ENCODE measurements at places on chromosomes 5 and 9.

GRCh38 chr5:123929055-123929474 lies 417.1 kb downstream of the CSNK1G3 start:
- no peak for DNase-seq

DNA sequence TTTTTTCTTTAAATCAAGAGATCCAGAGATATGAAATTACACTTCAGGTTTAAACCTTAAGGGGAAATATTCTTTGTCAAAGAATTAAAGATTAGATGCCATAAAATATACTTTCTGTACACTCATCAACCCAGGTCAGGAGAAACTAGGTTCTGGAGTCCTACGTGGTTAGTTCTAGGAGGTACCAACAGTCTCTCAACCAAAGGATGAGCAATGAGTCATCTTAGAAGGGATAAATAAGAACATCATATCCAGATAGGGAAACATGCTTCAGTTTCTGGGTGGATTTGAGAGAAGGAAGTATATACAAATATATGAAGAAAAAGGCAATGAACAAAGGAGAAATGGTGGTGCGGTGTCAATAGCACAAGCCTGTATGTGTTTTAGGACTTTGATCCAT lies 98.2 kb downstream of the CSNK1G3 start:
- DNase-seq = no peak

- DNase-seq = no peak
These were observed 145.5 kb downstream of the DCP2 start for GRCh38 chr5:113122053-113122452.

GRCh38 chr9:124008303-124008693 lies 3.3 kb upstream of the LHX2 start:
- DNase-seq = no peak

- DNase-seq = no peak
These were observed 970.9 kb upstream of the NUDT12 start for GRCh38 chr5:104533498-104533897.

DNA sequence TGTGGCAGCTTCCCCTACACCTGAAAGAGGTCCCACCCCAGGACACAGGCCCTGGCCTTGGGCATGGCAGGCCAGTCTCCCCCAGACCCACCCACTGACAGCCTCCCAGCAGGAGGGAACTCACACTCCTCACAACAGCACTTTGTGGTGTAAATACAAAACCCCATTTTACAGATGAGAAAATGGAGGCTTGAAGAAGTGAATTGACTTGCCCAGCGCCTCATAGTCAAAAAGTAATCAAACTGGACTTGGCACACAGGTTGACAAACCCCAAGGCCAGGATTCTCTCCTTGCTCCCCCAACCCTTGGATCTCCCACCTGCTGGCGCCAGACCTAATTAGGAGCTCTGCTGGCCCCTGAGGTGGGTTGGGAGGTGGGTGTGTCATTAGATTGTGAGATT lies 29.2 kb upstream of the NEK6 start:
- DNase-seq = no peak

- DNase-seq = no peak
These were observed 20.6 kb downstream of the GLRX start for GRCh38 chr5:95801961-95802360.

DNA sequence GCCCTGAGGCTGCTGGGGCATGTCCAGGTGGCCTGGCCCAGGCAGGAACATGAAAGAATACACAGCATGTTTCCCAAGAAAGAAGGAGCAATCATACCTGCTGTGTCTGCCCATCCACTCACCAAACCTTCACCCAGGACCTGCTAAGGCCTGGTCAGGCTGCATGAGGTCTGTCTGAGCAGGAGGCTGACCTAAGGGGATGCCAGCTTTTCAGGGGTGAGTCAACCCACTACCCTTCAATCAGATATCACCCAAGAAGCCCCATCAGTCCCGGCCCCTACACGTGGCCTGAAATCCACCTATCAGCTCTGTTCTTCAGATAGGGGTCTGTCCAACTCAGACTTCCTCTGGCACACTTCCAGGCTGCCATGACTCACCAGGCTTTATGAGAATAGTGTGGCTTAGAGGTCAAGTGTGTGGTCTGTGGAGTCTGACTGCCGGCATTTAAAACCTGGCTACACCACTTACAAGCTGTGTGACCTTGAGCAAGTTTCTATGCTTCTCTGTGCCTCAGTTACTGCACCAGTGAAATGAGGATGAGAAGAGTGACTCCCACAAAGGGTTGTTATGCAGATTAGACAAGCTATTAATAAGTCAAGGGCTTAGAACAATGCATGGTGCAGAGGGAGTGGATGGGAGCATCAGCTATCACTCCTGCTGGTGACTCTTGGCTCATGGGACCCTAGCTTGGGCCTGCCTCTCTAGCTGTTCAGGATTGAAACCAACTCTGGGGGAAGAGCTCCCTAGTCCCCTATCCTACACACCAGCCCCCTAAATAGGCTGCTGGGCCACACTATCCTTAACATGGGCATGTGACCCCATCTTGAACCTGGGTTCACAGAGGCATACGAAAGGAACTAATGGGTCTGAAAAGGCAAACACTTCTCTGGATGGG lies 130.3 kb downstream of the PAX5 start:
- no peak for DNase-seq

GRCh38 chr5:31626156-31626555 lies 12.8 kb upstream of the PDZD2 start:
- DNase-seq = no peak

DNA sequence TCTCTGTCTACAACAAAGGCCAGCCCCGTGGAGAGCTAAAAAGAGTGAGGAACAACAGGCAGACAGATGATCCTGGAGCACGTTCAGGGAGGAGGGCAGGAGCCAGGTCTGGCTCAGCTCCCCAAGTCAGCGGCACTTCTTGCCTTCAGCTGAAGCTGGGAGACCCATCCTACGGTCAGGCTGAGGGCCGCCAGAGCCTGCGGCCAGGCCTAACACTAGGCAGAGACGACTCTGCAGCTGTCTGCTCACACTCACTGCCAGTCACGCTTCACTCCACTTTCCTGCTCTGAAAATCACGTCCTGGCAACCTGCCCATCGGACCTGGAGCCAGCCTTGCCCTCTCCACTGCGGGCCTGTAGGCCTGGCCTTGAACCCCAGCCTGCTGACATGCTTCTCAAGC lies 160.9 kb upstream of the LHFPL2 start:
- no peak for DNase-seq

DNA sequence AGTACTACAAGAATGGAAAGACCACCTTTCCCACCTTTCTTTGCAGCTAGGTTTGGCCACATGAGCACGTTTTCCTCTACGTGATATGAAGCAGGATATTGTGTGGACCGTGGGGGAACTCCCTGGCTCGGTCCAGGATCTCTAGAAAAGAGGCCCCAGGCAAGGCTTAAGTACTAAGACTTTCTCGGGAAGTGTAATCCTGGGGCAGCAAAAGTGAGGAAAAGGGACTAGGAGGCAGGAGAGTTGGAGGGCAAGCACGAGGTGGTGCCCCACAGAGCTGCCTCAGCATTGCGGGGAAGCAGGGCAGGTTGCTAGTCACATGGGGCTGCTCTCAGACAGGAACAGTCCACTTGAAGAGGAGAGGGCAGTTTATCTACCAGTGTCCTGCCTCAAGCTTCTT lies 235.1 kb downstream of the GADD45G start:
- DNase-seq = no peak

DNA sequence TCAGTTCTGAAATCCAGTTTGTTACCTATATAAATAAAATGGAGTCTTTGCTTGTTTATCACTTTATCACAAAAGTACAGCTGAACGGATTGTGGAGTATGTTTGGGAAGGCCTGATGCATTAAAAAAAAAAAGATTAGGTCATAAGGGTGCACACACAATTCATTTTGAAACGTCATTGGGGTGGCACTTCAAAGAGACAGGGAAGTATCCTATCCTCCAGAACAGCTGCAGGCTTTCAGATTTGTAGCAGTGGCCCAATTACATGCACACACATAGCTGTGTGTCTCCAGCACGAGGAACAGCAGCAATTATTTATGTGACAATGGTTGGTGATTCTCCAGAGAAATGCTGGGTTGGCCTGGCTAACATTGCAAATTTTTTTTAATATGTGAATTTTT lies 46.8 kb upstream of the FER start:
- DNase-seq = no peak

DNA sequence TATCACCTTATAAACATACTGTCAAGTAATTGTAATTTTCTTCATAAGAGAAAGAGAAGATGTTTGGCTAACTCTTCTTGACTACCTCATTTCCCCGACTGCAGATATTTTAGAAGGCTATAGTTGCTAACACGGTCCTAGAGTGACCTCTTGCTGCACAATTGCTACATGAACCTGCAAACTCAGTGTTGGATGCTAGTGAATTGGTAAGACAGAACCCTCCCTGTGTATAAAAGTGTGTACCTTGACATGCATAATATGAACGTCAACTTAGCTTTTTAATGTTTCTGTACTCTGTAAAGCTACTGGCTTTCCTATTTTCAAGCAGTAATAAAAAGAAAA lies 46.7 kb upstream of the CER1 start:
- no peak for DNase-seq
